ENCODE measurements at places on chromosomes 6 and 20.

GRCh38 chr20:51807720-51808250 is 5.5 kb upstream of the SALL4 start:
- no peak for DNase-seq

- DNase-seq, result no peak
Measured at GRCh38 chr20:61900011-61900944, 165.4 kb downstream of the TAF4 start.

DNA sequence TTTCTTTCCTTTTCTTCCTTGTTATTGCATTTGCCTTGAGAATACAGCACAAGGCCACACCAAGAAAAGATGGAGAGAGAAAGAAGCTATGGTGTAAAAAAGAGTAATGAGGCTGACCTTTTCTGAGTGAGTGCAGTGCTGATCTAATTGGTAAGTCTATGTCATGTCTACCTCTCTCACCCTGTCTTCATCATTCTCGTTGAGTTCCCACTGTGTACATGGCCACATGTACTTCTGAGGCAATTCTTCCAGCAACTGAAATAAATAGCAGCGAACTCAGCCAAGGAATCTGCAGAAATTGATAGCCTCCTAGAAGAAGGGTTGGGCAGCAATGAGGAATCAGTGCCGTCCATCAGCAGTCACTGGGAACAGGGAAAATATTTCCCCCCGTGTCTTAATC is 367.2 kb upstream of the SPTLC3 start:
- DNase-seq, result no peak

DNA sequence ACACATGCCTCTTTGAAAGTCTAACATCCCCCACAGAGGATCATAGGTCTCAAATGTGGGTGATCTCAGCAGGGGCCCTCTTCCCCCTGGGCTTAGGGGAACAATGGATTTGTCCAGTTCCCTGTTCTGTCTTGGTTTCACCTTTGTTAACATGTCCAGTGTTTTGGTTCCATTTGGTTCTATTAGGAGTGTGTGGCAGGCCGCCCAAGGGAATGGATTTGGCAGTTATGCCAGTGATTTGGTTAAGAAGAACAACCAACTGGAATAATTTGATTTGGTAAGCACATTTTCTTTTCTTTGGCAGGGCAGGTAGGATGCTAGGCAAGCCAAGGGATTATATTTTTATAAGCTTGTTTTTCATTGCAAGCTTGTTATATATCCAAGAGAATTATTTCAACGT is 28.5 kb upstream of the ENPP1 start:
- DNase-seq, result no peak

DNA sequence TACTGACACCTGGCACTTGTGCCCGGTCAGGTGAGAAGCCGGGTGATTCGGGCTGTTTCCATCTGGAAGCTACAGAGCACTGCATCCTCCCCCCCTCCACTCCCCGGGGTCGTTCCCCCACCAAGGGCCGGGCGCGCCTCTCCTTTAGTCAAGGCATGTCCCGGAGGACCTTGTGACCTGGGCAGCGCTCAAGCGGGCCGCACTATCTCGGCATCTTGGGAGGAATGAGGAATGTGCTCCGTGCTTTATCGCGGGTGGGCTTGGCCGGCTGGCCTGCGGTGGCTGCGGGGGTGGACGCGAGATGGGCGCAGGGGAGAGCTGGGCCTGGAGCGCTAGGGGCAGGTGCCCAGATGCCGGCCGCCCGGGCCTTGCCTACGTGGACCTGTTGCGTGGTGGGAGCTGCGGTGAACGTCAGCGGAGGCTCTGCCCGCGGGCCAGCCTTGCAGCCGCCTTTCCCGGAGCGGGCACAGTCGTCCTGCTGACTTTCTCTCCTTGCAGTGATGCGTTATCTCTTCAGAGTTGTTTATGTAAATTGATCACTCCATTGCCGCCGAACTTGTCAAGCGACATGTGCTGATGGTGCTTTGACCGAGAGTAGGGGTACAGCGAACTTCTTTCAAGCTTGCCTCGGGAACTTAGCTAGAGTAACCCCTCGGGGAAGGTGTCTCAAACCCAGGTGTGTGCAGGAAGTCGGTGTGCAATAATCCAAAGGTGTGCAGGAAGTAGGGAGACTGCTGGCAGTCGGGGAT is 1.1 kb downstream of the LRRC1 start:
- no peak for DNase-seq

- no peak for DNase-seq
Measured at GRCh38 chr20:19918965-19919329, 98.2 kb upstream of the NAA20 start.

- DNase-seq, result no peak
Measured at GRCh38 chr6:20200761-20201630, 11.3 kb downstream of the MBOAT1 start.

DNA sequence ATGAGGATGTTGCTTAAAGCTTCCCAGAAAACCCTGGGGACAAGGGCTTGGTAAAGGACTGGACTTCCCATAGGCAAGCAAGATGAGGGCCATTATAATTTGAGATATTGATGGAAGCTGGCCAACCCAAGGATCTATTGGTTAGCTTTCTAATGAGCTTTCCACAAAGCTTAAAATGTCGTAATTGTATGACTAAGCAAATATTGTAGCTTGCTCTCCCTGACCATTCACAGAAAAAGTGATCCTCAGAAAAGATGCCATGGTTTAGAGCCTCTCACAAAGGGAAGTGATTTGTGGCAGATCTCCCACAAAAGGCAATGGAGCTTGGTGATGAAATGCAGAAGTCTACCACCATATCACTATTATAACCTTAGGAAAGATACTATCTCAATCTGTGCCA is 13.6 kb downstream of the IL17F start:
- no peak for DNase-seq

- DNase-seq, result no peak
Measured at GRCh38 chr20:13274275-13274861, 53.3 kb downstream of the ISM1 start.

Data from activated T-helper 2 cell treated with anti-CD3 and anti-CD28 coated beads, Interferon-gamma antibody, Interleukin-2, Interleukin-4, amounts not matched to agents 10 μg/mL and 5 μg/mL and 100 μg/mL, durations not matched to agents 14 hours and 24 hours and 36 hours (primary cell).